ENCODE measurements at places on chromosomes 2 and 18.

DNA sequence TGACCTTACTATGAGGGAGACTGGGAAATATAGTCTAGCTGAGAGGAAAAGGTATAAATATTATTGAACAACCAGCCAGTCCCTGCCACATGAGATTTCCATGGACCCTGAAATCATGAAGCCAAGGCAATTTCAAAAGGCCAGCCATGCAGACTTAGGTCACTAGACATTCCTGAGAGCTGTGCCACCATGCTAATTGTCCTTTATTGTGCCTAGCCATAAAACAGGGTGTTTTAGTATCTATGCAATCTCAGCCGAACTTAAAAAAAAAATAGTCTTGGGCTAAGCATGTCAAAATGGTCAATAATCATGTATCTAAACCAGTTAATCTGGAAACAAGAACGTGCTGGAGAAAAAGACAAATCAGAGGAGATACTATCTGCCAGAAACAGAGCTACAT, 269.5 kb downstream of the LNPK start:
- DNase-seq, result no peak

- no peak for DNase-seq
Measured at GRCh38 chr2:44740678-44741077, 200.8 kb upstream of the SIX3 start.

GRCh38 chr2:78431241-78431640, 594.3 kb upstream of the REG3G start:
- DNase-seq, result no peak

DNA sequence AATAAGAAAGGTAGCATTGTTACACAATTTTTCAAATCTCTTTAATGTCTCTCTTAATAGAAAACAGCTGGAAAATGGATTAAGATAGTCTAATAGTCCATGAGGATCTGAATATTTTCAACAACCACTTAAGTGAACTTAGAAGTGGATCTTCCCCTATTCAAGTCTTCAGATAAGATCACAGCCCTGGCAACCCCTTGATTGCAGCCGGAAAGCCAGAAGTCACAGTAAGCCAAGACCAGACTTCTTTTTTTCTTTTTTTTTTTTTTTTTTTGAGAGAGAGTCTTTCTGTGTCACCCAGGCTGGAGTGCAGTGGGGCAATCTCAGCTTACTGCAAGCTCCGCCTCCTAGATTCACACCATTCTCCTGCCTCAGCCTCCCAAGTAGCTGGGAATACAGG, 18.6 kb upstream of the ZC3H15 start:
- no peak for DNase-seq

DNA sequence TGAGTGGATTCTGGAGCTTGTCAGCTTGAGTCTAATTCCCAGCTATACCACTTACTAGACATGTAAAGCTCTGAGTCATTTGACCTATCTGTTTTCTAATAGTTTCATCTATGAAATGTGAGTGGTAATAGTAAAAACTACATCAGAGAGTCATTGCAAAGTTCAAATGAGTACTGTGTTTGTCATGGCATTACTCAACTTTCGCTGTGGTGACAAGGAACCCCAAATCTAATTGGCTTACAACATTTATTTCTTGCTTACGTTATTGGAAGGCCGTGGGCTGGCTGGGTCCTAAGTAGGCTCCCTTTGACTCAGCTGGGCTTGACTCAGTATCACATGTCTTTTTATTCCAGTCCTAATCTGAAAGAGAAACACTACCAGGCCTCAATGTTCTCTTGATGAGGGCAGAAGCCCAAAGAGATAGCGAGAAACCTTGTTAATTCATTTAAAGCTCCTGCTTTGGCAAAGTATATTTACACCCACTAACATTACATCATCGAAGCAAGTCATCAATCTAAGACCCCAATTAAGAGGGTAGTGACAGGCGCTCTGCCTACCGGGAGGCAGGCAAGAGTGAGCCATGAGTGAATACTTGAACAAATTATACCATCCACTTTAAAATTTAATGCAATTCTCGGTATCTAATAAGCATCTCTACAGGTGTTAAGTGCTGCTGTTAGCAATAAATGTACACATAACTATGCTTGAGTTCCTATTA, 431.8 kb upstream of the SPHKAP start:
- no peak for DNase-seq

GRCh38 chr18:9413576-9413975, 61.7 kb upstream of the RALBP1 start:
- DNase-seq, result no peak

DNA sequence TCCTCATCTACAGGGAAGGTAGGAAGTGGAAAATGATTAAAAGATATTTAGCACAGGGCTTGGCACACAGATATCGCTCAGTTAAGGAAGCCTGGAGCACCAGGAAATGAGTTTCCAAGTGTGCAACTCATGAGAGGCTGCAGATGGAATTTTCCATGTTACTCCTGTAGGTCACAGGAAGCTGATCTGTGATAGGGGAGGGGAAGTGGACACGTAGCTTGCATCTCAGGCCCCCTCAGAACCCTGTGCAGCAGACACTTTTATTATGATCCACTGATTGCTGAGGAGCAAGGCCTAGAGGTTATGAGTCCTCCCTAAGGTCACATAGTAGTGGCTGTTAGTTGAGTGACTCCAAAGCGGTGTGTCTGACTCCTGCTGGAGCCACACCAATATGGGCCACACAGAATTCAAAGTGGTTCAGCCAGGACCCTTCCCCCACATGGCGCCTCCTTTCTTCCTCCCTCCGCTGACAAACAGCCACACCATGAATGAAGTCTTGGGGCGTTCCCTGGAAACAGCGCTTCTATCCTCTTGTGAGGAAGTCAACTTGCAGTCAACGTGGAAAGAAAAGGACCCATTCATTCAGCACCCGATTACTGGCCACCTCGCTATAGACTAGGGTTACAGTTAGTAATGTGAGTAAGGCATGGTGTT, 21.5 kb downstream of the DYSF start:
- DNase-seq, result no peak

DNA sequence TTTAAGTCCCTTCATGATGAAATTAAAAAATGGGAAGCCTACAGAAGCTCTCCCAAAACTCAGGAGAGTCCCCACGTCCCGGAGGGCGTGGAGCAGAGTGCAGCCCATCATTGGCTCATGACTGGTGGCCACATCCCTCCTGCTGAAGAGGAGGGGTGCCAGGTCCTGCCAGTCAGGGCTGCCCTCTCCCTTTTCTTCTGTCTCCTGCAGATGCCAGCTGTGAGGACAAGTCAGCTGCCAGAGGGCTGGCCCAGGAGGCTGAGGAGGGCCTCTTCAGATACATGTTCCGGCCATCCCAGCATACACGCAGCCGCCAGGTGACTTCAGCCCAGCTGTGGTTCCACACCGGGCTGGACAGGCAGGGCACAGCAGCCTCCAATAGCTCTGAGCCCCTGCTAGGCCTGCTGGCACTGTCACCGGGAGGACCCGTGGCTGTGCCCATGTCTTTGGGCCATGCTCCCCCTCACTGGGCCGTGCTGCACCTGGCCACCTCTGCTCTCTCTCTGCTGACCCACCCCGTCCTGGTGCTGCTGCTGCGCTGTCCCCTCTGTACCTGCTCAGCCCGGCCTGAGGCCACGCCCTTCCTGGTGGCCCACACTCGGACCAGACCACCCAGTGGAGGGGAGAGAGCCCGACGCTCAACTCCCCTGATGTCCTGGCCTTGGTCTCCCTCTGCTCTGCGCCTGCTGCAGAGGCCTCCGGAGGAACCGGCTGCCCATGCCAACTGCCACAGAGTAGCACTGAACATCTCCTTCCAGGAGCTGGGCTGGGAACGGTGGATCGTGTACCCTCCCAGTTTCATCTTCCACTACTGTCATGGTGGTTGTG, 2.6 kb downstream of the INHA start:
- no peak for DNase-seq

DNA sequence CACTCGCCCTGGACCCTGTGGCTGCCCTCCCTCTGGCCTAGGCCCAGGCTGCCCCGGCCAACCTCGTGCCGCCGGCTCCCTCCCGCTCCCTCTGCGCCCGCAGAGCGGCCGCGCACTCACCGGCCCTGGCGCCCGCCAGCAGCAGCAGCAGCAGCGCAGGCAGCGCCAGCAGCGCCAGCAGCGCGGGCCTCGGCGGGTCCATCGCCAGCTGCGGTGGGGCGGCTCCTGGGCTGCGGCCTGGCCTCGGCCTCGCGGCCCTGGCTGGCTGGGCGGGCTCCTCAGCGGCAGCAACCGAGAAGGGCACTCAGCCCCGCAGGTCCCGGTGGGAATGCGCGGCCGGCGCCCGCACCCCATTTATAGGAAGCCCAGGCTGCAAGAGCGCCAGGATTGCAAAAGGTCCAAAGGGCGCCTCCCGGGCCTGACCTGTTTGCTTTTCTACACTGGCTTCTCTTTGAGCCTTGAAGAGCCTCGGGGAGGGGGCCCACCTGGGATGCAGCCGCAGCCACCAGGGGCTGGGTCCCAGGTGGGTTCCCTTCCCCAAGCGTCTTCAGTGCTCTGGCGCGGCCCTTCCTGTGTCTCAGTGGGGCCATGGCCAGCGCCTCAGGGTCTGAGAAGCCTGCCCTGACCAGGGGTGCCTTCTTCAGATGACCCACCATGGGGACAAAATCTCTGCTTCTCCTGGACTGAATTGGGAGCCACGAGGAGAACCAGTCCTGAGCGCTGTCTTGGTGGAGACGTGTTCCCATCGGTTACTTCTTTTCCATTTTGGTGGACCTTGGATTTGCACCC, at the start of gene APOB:
APOB (minus strand) TSS at position 330 of the 789 bp plus-strand sequence; CDS start at position 202, 128 bp downstream.
- no peak for DNase-seq

- no peak for DNase-seq
Measured at GRCh38 chr2:161042990-161043625, 117.1 kb upstream of the TANK start.

GRCh38 chr18:12403601-12404506, 3.9 kb upstream of the PRELID3A start:
- no peak for DNase-seq

DNA sequence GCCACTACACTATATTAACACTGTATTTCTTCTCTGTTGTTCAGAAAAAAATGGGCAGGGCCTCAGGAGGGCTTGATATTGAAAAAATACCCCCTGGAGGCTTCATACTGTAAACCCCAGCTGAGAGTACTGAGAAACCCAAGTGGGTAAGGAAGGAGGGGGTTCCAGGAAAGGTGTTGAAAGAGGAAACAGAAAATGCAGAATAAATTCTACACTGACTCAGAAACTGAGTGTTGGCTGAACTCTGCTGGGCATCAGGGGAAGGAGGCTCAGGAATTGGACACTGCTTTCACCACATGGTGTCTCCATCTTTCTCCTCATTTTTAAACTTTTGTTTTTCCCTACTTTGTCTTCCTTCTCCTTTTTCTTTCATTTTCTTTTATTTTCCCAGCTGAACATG, 253.7 kb downstream of the DYM start:
- no peak for DNase-seq

- DNase-seq, result peak; percentile 48
Measured at GRCh38 chr2:148602885-148603561, 41.5 kb upstream of the EPC2 start.

GRCh38 chr2:159185401-159186130, 100.9 kb downstream of the WDSUB1 start:
- DNase-seq, result no peak

DNA sequence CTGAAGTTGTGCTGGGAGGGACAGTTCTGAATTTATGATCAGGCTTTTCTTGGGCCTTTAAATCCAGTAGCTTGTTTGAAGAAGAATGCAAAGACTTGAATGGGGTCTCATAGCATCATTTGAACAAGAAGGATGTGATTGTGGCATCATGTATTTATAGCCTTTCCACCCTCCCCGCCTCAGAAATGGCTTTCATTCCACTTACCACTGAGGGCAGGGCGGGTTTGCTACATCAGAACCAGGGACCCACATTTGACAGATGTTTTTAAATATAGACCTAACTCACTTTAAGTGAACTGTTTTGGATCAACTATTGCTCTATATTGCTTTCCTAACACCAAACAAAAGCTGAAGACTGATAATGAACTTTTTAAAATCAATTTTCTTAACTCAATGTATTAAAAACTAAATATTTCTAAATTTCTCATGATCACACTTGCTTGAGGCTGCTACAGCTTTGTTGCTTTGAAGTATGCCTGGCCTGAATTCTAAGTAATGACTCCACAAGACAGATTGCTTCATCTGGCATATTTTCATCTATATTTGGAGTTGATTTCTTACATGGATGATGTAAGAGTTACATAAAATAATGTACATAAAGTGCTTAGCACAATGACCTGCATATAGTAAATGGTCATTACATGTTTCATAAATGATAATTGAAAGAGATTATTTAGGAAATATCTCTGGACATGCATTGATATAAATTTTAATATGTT, 1552.9 kb upstream of the SLC39A10 start:
- no peak for DNase-seq

- no peak for DNase-seq
Measured at GRCh38 chr2:124162256-124162655, 137.2 kb downstream of the CNTNAP5 start.

DNA sequence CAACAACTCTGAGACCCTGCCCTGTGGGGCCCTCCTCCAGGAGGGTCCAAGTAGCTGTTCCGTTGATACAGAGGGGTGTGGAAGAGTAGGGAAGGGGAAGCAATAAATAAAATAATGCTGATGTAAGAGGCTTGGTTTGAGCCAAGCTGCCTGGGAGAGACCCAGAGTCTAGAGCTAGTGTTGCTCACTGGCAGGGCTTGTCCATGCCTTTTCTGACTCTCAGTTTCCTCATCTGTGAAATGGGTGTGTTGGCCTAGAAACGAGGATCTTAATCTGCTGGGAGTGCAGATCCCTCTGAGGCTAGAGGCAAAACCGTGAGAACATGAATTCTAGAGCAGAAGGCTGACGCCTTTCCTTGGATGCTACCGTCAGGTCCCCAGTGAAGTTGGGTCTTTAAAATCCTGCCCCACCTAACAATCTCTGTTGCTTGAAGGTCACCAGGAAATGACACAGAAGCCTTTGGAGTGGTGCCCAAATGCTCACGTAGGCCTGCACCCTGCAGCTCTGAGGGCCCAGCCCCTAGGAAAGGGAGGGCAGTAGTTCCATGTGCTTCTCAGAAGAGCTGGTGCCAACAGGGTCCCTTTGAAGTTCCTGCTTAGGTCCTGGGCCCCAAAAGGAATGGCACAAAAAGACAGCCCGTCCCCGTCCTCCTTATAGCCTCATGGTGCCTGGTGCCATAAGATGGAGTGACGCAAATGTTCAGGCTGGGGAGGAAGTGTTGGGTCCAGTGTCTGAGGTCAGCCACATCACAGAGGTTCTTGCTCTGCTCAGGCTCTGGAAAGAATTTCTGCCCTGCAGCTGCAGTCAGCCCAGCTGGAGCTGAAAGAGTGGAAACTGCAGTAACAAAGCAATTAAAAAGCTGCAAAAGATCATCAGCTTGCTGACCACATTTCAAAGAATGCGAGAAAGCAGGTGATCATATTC, 73.2 kb upstream of the SMAD2 start:
- no peak for DNase-seq

- DNase-seq, result no peak
Measured at GRCh38 chr2:57890464-57890863, 156.1 kb upstream of the VRK2 start.

GRCh38 chr18:58321986-58322385, 278.0 kb downstream of the NEDD4L start:
- peak; percentile 52 for DNase-seq

- no peak for DNase-seq
Measured at GRCh38 chr2:27249159-27249890, 13.5 kb downstream of the SLC30A3 start.

- DNase-seq, result no peak
Measured at GRCh38 chr2:231138699-231139098, 13.9 kb upstream of the HTR2B start.

Measured in activated CD8-positive, alpha-beta memory T cell treated with anti-CD3 and anti-CD28 coated beads, Interleukin-2, amount 10 ng/mL, durations not matched to agents 7 days and 5 days (primary cell).